ENCODE measurements at places on chromosomes 2 and 18. TPM values are rescaled to one million over a fixed set of nuclear protein-coding genes. Genes with fewer than 3 reads are reported as not detected.

Gene FOXI3
- polyA plus RNA-seq = not detected

Gene RBM44
- 1.6 TPM for polyA plus RNA-seq

Gene POTEI
- polyA plus RNA-seq = 1.1 TPM

Gene SCN9A
- 14.9 TPM for polyA plus RNA-seq

Gene CDKL4
- 1.1 TPM for polyA plus RNA-seq

Gene DIPK1C
- polyA plus RNA-seq = 0.21 TPM

Gene KATNAL2
- polyA plus RNA-seq = 8.5 TPM

Gene CACNB4
- polyA plus RNA-seq = 10.2 TPM

Gene UNC80
- 1.7 TPM for polyA plus RNA-seq

- H3K27ac ChIP-seq = no peak overlapping the region
- no peaks in the 10 kb centered on the region for H3K27me3 ChIP-seq
- H3K36me3 ChIP-seq = no peaks in the 10 kb centered on the region
- H3K4me1 ChIP-seq = peaks cover 8% of the 10 kb centered on the region
- H3K4me3 ChIP-seq = no peak overlapping the region
Measured at GRCh38 chr2:111534910-111535352, 349.1 kb downstream of the ANAPC1 start.

DNA sequence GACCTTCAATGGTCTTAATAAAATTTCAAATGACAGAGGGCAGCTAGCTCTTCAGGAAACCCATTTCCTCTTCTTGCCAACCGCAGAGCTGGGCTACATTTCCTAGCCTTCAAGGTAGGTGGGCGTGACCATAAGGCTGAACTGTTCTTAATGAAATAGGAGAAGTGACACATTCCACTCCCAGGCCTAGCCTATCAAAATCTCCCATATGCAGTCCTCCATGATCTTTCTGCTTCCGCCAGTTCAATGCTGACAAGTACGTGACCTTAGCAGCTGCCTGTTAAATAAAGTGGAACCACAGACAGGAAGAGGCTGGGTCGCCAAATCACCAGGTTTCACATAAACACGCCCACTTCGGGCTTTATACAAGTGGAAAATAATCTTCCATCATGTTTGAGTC is 13.2 kb downstream of the SERPINE2 start:
- H3K4me1 ChIP-seq = no peaks in the 10 kb centered on the region
- no peak overlapping the region for H3K27ac ChIP-seq
- no peaks in the 10 kb centered on the region for H3K36me3 ChIP-seq
- no peak overlapping the region for H3K4me3 ChIP-seq
- DNase-seq = no peak
- H3K27me3 ChIP-seq = no peaks in the 10 kb centered on the region

GRCh38 chr2:103809941-103810441 is 1043.9 kb upstream of the POU3F3 start:
- no peak for DNase-seq
- no peak overlapping the region for H3K4me3 ChIP-seq
- no peaks in the 10 kb centered on the region for H3K4me1 ChIP-seq
- no peaks in the 10 kb centered on the region for H3K36me3 ChIP-seq

GRCh38 chr2:166419616-166419934 is 43.8 kb upstream of the SCN9A start:
- DNase-seq = no peak
- no peak overlapping the region for H3K27ac ChIP-seq
- H3K36me3 ChIP-seq = no peaks in the 10 kb centered on the region
- no peak overlapping the region for H3K4me3 ChIP-seq

GRCh38 chr2:241224018-241224850 is 35.8 kb downstream of the ANO7 start:
- peak; percentile 72 for DNase-seq
- no peak overlapping the region for H3K4me3 ChIP-seq
- no peaks in the 10 kb centered on the region for H3K36me3 ChIP-seq
- H3K27me3 ChIP-seq = no peaks in the 10 kb centered on the region
- no peak overlapping the region for H3K27ac ChIP-seq

Measured in left lung (tissue), 14 donors.